GM12865 (cell line): ENCODE measurements at places on chromosomes 7 and 10.

DNA sequence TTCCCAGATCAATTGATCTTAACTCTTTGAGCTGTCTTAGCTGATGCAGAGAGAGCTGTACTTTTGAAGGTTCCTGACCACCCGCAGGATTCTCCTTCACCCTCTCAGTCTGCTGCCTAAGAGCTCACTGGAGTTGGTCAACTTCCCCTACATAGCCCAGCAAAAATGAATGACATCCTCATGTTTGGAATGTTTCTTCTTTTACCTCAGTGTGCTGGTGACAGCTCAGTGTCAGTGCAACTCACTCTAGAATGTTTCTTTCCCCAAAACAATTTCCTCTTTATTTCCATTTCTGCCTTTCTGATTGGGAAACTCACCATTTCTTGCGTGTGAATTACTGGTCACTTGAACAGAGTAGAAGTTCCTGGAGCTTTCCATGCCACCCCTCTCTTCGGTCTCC, 48.7 kb downstream of the LSMEM1 start:
- no peak for DNase-seq

GRCh38 chr7:82163586-82163985, 280.0 kb downstream of the CACNA2D1 start:
- DNase-seq, result no peak

GRCh38 chr10:74238516-74238915, 87.5 kb downstream of the ADK start:
- DNase-seq, result no peak

DNA sequence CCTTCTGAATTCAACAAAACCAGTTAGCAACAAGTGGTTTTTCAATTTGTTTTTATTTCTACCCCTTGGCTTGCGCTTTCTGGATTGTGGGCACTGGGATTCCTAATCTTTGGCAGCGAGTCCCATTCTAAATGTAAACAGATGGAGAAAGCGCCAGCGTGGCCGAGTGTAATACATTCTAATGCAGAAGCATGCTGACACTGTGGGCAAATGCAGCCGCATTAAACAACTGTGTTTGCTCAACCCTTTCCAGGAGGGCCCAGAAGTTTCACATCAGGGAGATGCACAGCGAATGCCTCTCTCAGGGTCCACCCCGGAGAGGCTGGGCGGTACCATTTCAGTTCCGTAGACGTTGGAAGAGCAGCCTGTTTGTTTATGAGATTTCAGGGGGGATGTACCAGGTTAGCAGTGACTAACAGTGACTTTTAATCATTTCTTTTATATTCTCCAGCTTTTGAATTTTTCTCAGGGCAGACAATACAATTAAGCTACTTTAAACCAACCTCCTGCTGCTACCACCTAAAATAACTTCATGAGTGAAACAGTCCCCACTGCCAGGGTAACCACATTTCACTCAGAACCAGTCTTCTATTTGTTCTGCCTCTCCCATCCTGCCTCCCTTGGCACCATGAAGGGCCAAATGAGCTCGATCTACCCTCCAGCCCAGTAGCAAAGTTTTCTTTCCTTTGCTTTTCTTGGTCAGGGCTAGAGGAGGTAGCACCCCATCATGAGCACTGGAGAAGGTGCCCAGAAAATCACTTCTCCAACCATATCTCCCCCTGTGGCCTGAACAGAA, 164.2 kb upstream of the ITGB1 start:
- no peak for DNase-seq

DNA sequence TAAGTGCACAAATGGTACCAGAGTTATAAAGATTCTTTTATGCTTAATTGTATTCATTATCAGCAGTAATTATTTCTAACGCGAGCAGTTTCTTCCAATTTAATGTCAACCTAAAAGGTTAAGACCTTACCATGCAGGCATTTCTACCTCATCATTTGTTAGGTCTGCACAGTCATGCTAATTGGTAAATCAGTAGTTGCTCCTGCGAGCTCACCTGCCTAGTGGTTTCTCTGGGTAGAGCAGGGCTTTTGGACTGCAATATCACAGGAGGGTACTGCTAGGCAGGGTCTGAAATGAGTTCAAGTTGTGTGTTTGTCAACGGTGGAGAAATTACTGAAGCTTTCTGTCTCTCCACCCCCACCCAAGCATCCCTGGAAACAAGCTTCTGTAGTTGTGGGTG, 558.5 kb upstream of the MGMT start:
- DNase-seq, result no peak

DNA sequence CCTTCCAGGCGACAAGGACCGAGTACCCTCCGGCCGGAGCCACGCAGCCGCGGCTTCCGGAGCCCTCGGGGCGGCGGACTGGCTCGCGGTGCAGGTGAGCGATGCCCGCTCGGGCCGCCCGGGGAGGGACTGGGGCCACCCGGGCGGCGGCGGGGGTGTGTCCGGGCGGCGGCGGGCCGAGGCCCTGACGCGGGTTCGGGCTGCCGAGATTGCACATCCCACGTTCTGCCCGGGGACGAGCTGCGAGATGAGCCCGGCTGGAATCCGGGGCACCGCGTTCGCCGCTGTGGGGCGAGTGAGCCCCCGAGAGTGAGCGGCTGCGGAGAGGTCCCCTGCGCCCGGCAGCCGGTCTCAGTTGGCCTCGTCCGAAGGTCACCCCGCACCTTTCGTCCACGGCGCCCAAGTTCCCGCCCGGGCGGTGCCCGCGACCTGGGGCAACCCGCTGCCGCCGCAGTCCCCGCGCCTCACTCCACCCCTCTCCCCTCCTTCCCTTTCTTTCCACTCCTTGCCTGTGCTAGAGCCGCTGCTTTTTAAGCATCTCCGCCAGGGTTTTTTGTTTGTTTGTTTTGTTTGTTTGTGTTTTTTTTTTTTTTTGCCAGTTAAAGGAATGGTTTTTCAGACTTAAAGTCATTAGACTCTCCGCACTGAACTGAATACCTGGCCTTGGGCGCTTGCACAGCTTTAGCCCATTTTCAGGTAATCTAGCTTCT, 515 bp downstream of the RALA start:
- no peak for DNase-seq

DNA sequence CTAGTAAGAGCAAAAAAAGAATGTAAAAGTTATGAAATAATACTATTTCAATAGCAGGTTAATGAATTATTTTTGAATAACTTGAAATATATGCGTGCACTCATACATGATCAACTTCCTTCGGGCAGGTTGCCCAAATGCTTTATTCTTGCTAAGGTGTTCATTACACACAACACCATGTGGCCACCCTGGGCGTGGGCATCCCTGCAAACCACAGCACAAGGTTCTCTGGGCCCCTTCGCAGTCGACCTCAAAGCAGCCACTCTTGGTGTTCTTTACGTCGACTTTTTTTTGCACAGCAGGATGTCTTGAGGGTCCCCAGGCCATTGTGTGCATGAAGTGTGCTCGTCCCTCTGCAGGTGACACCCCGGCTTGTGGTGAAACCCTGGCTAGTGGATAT, 300.7 kb upstream of the PITRM1 start:
- no peak for DNase-seq

DNA sequence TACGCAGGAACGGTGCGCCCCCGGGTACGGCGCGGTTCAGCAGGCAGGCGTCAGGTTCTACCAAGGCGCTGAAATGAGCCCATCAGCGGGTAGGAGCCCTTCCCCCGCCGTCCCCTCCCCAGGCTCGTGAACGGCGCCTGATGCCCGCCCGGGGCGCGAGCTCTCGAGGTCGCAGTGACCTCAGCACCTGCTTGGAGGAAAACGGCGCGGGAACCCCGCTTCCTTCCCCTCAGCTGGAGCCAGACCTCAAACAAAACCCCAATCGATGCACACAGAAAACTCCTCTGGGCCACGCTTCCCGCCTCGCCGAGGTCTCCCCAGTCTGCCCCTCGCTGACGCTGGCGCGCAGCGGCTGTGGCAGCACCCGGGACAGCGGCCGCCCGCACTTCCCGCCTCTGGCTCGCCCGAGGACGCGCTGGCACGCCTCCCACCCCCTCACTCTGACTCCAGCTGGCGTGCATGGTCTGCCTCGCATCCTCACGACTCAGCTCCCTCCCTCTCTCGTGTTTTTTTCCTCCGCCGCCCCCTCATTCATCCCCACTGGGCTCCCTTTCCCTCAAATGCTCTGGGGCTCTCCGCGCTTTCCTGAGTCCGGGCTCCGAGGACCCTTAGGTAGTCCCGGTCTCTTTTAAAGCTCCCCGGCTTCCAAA, 514 bp upstream of the GAD2 start:
- DNase-seq, result no peak

DNA sequence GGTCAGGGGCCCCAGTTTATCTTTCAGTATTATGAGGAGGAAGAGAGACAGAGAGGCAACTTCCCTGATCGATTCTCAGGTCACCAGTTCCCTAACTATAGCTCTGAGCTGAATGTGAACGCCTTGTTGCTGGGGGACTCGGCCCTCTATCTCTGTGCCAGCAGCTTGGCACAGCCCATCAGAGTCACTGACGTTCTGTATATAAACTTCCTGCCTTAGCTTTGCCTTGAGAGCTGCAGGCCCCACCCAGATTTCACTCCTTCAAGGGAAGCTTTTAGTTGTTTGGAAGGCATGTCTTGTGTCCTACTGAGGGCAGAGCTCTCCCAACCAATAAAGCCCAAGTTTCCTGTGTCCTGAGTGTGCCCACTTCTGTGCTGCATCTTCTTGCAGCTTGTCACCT, 242.5 kb upstream of the PRSS58 start:
- no peak for DNase-seq

- DNase-seq, result no peak
Observed at GRCh38 chr7:107857541-107857912, 33.5 kb upstream of the DLD start.

GRCh38 chr10:117339578-117339977, 35.7 kb downstream of the PDZD8 start:
- no peak for DNase-seq

- no peak for DNase-seq
Observed at GRCh38 chr7:2151801-2152612, 80.7 kb downstream of the MAD1L1 start.

DNA sequence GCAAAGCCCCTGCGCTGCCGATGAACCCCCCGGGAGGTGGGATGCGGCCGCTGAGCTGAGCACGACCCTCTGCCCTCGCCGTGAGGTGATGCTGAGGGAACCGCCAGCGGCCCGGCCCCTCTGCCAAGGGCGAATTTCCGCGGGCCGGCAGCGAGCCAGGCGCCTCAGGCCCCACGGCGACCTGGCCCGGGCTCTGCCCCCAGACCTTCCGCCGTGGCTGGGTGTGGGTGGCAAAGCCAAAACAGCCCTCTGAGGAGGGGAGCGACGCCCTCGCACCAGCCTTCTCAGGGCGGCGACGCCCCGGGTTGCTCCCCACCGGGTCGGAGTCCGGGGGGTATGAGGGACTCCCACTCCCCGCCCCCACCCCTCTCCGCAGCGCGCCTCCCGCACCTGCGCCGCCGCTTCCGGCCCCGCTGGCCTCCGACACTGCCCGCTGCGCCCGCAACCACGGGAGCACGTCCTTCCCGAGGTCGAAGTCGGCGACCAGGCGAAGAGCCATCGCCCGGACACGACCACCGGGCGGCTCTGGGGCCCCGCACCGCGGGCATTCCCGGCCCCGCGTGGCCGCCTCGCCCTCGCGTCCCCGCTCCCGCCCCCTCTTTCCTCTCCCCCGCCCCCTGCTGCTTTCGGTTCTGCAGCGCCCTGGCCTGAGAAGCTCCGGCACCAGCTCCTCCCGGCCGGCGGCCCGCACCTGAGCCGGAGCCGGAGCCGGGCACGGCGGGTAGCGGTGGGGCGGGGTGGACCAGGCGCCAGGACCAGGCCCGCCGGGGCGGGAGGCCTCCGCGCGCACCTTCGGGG, at the start of gene GSAP:
Gene GSAP (minus strand): TSS at position 527 of the 798 bp plus-strand sequence. CDS start 28 bp downstream, at position 499.
- peak; percentile 76 for DNase-seq

- DNase-seq, result peak; percentile 29
Observed at GRCh38 chr10:79068203-79068561, 584 bp upstream of the ZMIZ1 start.

- no peak for DNase-seq
Observed at GRCh38 chr7:104254696-104255095, 46.9 kb upstream of the ORC5 start.

GRCh38 chr10:103720328-103720963, 134.9 kb downstream of the SH3PXD2A start:
- no peak for DNase-seq

- DNase-seq, result peak; percentile 9
Observed at GRCh38 chr10:11835061-11835460, 11.9 kb downstream of the PROSER2 start.

- no peak for DNase-seq
Observed at GRCh38 chr7:92228100-92228499, 17.6 kb downstream of the KRIT1 start.

DNA sequence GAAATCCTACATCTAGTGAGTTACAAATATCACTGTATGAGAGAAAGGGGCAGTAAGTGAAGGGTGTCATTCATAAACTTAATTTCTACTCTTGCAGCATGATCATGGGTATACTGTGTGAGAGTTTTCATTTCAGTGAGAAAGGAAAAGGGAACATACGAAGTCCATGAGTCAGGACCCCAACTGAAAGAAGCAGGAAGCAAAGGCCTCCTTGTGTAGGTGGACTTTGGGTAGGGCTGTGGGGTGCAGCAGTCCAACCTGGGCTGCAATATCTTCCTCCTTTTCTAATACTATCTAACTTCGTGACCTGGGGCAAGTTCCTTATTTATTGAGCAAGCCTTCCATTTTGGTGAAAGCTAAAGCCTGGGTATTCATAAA, 248.2 kb upstream of the TCF7L2 start:
- DNase-seq, result no peak

DNA sequence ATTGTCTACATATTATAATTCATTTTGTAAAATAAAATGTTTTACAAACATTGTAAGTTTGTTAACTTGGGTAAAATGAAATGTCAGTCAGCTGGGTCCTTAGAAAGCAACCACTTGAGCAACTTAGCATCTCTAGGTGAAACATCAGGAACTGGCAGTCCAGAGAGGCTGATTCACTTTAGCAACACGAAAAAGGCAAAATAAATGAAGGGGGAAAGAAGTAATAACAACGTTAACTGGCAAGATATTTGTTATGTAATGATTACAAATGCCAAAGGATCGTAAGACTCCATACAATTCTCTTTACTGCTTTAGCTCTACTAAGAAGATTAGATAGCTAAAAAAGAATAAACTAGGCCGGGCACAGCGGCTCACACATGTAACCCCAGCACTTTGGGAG, 5.0 kb downstream of the PDZD8 start:
- DNase-seq, result no peak

DNA sequence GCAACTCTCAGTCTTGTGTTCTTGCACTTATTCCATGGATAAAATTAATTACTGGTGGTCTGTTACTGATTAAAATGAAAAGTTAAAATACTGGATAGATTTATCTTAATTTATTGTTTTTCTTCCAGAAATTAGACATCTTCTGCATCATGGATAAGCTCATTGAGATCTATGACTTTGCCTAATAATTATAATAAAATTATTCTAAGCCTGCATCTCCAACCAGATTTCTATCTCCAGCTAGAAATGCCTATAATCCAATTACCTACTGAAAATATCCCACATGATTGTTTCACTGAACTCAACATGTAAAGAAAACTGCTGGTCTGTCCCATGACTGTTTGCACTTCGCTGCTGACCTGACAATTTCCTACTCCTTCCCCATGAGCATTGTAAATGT, 88.3 kb upstream of the ACBD5 start:
- DNase-seq, result no peak

GRCh38 chr10:1576467-1577372, 160.6 kb downstream of the ADARB2 start:
- DNase-seq, result no peak
